ENCODE measurements at places on chromosomes 6 and 20. TPM values are rescaled to one million over a fixed set of nuclear protein-coding genes. Genes with fewer than 3 reads are reported as not detected.

GRCh38 chr6:28597217-28597835, 71.6 kb downstream of the GPX5 start:
- H3K36me3 ChIP-seq, result no peaks in the 10 kb centered on the region
- no peak for DNase-seq
- no peak overlapping the region for H3K4me3 ChIP-seq
- no peaks in the 10 kb centered on the region for H3K27me3 ChIP-seq
- H3K4me1 ChIP-seq, result no peaks in the 10 kb centered on the region
- H3K27ac ChIP-seq, result no peak overlapping the region

DNA sequence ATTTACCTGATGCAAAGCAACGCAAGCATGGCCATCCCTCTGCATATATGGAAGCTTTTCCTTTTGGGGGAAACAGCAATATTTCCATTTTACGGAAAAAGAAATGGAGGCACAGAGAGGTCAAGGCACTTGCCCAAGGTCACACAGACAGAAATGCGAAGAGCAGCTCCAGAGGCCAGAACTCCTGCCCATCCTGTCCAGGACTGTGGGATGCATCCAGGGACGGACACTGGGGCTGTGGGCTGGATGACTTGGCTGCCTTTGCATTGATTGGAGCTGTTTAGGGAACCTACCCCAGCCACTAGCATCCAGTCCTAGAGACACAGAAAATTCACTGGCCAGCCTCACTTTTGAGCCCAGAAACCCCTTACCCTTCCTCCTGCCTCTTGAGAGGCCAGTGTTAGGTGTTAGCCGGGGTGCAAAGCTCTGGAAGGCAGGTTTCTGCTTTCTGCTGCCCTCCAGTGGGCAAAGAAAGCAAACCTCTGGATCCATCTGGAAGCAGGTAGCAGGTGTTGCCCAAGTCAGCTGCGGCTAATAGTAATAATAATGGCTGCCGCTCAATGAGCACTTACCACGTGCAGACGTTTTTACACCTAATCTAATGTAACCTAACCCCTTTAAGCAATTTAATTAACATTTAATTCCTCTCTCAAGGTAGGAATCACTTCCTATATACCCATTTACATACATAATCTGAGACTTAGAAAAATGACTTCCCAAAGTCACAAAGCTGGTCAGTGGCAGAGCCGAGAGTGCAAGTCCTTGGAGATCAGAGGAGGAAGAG, 31.7 kb upstream of the CCN5 start:
- H3K27me3 ChIP-seq, result no peaks in the 10 kb centered on the region
- no peaks in the 10 kb centered on the region for H3K36me3 ChIP-seq
- H3K27ac ChIP-seq, result no peak overlapping the region
- no peaks in the 10 kb centered on the region for H3K4me1 ChIP-seq

DNA sequence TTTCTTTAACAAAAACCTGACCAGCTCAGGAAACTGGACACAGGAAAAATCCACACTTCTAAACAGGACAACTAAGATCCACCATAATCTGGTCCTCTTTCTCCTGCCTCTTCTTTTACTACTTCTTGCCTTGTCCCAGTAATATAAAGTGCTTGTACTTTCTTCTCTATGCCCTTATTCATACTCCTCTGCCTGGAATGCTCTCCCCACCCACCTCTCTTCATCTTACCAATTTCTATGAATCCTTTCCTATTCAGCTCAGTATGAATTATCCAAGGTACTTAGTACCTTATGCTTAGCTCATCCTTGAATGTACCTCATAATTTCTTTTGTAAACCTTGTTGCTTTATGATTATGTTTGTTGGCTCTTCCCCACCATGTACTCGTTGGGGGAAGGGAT, 159.4 kb downstream of the CDK19 start:
- no peak for DNase-seq
- H3K27me3 ChIP-seq, result no peaks in the 10 kb centered on the region
- no peak overlapping the region for H3K27ac ChIP-seq

DNA sequence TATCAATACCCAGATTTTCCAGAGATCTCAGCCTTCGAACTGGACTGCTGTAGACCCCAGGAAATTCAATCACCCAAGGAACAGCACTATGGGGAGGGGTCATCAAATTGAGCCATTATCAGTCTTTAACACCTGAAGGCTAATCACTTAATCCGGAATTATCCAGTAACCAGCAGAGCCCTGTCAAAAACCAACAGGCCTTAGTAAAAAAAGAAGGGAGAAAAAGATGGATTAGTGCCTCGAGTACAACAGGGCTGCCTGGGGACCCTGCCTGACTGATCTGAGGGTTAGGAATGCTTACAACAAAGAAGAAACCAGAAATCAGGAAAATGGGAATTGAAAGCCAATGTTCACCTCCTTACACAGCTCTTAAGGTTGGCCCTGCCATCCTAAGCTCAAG, 7.6 kb downstream of the RRAGD start:
- no peaks in the 10 kb centered on the region for H3K27me3 ChIP-seq
- no peak overlapping the region for H3K27ac ChIP-seq
- no peak overlapping the region for H3K4me3 ChIP-seq
- H3K36me3 ChIP-seq, result no peaks in the 10 kb centered on the region

DNA sequence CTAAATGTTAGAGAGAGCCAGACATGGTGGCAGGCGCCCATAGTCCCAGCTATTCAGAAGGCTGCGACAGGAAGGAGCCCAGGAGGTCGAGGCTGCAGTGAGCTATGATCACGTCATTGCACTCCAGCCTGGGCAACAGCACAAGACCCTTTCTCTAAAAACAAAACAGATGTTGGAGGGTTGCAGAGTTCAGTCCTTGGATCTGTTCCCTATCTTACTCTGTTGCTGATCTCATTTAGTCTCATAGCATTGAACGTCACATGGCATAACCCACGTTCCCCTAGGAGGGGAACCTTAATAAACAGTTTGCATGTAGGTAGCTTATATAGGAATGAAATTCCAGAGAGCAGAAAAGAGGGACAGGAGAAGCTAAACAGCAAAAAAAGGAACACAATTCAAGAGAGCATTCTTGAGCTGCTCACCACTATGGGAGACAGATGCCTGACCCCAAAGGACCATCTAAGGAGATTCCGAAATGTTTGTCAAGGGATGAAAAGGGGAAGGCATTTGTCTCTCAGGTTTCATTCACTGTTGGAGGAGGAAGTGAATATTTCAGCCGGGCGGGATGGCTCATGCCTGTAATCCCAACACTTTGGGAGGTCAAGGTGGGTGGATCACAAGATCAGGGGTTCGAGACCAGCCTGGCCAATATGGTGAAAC, 54.6 kb upstream of the PIM1 start:
- H3K4me1 ChIP-seq, result no peaks in the 10 kb centered on the region
- H3K27ac ChIP-seq, result no peak overlapping the region
- H3K36me3 ChIP-seq, result no peaks in the 10 kb centered on the region

GRCh38 chr6:146881228-146882181, 282.7 kb downstream of the ADGB start:
- DNase-seq, result no peak
- H3K27me3 ChIP-seq, result no peaks in the 10 kb centered on the region
- no peak overlapping the region for H3K27ac ChIP-seq

- no peak overlapping the region for H3K4me3 ChIP-seq
- DNase-seq, result no peak
- H3K27me3 ChIP-seq, result no peaks in the 10 kb centered on the region
- H3K36me3 ChIP-seq, result no peaks in the 10 kb centered on the region
- H3K27ac ChIP-seq, result no peak overlapping the region
- no peaks in the 10 kb centered on the region for H3K4me1 ChIP-seq
Observed at GRCh38 chr6:150273457-150274309, 95.1 kb upstream of the IYD start.

DNA sequence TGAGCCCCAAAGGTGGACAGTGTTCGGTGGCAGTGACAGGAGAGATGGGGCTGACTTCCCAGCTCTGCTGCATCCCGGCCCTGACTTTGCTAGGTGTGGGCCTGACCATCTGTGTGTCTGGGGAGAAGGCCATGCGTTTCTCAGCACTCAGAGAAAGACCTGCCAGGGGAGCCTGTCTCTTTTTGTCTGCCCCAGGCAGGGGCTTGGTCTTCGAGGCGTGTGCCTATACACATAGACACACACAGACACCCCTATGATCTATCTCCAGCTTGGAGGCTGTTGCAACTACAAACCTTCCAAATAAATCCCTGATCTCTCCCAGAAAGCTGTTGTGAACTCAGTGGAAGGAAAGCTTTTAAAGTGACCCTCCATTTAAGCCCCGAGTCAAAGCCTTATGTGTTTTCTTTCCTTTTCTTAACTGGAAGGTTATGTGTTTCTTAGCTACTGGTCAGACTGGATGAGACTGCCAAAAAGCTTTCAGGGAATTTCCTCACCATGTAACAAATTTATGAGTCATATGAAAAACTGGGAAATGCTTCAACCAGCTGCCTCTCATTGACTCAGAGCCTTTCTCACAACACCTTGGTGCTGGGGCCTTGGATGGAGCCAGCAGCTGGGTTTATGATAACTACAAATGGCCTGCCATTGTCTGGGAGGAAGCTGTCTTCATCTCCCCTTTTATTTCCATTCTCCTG, 102.6 kb downstream of the CDC5L start:
- H3K36me3 ChIP-seq, result no peaks in the 10 kb centered on the region
- no peaks in the 10 kb centered on the region for H3K4me1 ChIP-seq
- H3K4me3 ChIP-seq, result no peak overlapping the region
- no peak for DNase-seq
- H3K27me3 ChIP-seq, result no peaks in the 10 kb centered on the region

DNA sequence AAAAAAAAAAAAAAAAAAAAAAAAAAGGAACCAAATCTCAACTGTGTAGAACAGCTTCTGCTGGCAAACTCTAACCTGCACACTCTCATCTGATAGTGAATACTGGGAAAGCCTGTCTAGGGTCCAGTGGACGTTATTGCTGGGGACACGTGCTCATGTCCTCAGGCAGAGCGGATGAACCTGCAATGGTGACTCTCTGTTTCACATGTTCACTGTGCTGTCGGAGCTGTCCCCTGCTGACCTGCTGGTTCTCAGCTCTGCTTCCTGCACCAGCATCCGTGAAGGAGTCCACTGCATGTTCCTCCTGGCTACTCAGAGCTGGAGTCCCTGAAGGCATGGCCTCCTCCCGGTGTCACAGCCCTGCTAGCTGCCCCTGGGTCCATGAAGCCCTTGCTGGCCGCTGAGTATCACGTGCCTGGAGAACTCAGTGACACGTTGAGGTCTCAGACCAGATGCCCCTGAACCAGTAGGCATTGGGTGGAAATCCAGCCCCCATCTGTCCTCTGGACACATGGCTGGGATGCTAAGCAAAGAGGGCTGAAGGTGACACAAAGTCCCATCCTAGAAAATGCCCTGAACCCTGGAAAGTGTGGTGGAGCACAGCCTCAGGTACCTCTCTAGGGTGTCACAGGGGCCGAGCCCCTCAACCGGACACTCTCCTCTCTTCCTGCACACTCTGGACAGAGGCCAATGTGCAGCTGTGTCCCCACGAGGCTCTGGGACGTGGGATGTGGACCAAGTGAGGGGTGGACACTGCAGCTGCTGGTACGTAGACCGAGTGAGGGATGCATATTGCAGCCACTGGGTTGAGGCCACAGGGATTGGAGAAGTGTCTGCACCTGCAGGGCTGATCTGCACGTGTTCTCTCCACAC, 54.9 kb upstream of the FRMD1 start:
- H3K36me3 ChIP-seq, result no peaks in the 10 kb centered on the region
- H3K27ac ChIP-seq, result no peak overlapping the region
- no peak overlapping the region for H3K4me3 ChIP-seq
- H3K27me3 ChIP-seq, result no peaks in the 10 kb centered on the region
- no peak for DNase-seq
- H3K4me1 ChIP-seq, result no peaks in the 10 kb centered on the region

- no peak overlapping the region for H3K4me3 ChIP-seq
- no peak overlapping the region for H3K27ac ChIP-seq
- DNase-seq, result no peak
- H3K27me3 ChIP-seq, result no peaks in the 10 kb centered on the region
- no peaks in the 10 kb centered on the region for H3K36me3 ChIP-seq
Observed at GRCh38 chr6:70520575-70520974, 46.2 kb upstream of the SDHAF4 start.

DNA sequence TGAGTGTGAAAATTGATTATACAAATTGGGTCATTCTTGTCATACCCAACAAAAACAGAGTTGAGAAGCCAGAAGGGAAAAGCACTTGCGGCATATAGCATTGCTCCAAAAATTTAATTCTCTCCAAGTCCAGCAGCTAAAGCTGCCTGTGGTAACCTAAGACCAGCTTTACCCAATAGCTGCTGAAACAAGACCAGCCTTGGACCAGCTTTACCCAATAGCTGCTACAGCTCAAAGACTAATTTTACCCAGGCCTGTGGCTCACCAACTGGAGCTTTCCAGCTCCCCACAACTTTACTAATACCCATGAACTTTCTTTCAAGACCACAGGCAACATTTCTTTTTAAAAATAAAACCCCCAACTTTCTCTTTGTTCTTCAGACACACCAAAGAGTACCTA, 32.8 kb upstream of the ZNF133 start:
- DNase-seq, result no peak
- H3K27ac ChIP-seq, result no peak overlapping the region
- no peaks in the 10 kb centered on the region for H3K36me3 ChIP-seq
- no peaks in the 10 kb centered on the region for H3K4me1 ChIP-seq
- H3K4me3 ChIP-seq, result no peak overlapping the region
- H3K27me3 ChIP-seq, result no peaks in the 10 kb centered on the region

- no peaks in the 10 kb centered on the region for H3K36me3 ChIP-seq
- H3K27me3 ChIP-seq, result no peaks in the 10 kb centered on the region
- H3K4me3 ChIP-seq, result no peak overlapping the region
- H3K4me1 ChIP-seq, result peaks cover 6% of the 10 kb centered on the region
Observed at GRCh38 chr6:16240589-16241320, 2.4 kb downstream of the GMPR start.

GRCh38 chr6:131045139-131045538, 17.9 kb downstream of the EPB41L2 start:
- no peaks in the 10 kb centered on the region for H3K4me1 ChIP-seq
- H3K27ac ChIP-seq, result no peak overlapping the region
- H3K27me3 ChIP-seq, result no peaks in the 10 kb centered on the region

DNA sequence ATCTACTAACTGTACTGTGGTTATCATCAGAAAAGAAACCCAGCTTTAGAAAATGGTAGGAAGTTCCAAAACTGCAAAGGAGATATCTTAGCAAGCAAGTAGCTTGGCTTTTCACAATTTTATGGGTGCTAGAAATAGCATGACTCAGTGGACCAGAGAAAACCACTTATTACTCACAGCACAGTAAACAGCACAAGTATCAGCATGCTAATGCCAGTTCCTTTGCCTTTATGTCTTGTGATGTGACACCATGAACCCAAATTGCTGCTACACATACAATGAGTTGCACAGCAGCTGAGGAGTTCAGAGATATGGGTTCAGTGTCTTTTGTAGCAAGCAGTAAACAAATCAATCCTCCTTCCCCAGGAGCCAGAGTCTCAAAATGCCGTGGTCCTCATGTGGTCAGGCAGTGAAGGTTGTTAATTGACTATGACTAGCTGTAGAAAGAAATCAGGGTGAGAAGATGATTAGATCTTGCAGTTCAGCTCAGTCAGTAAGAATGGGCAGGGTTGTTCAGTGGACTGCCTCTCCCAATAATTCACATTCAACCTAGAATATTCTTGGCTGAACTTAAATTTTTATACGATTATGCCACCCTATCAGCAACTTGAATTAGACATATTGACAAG, 73.3 kb downstream of the OPRM1 start:
- no peaks in the 10 kb centered on the region for H3K4me1 ChIP-seq
- no peaks in the 10 kb centered on the region for H3K36me3 ChIP-seq
- no peaks in the 10 kb centered on the region for H3K27me3 ChIP-seq

KIAA0408 gene
- 4.1 TPM for total RNA-seq

SPATS1 gene
- not detected for total RNA-seq

BANF2 gene
- not detected for total RNA-seq
